ENCODE measurements at places on chromosomes 5 and 9. TPM values are rescaled to one million over a fixed set of nuclear protein-coding genes. Genes with fewer than 3 reads are reported as not detected.

- no peak for DNase-seq
These were observed 151.8 kb downstream of the HSPA4 start for GRCh38 chr5:133203317-133204305.

CCL27 gene
- total RNA-seq, result not detected

PCAT7 gene
- 1.3 TPM for total RNA-seq

DNA sequence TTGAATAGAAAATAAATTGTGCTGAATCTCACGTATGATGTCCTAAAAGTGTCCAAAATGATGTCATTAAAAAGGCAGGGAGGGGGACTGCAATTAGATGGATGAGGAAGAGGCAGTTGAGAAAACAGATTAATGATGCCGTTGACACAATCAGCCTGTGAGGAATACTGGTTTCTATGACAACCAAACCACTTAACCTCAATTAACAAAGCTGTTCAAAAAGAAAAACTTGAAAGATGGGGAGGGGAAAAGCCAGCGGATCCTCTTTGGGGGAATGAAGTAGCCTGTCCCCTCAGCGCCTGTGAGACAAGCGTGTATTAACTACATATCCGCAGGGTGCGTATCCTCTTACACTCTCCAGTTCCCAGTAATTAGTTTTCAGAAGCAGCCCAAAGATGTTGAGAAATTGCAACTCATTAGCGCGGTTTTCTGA is 160.7 kb downstream of the TTC39B start:
- no peak for DNase-seq

DNA sequence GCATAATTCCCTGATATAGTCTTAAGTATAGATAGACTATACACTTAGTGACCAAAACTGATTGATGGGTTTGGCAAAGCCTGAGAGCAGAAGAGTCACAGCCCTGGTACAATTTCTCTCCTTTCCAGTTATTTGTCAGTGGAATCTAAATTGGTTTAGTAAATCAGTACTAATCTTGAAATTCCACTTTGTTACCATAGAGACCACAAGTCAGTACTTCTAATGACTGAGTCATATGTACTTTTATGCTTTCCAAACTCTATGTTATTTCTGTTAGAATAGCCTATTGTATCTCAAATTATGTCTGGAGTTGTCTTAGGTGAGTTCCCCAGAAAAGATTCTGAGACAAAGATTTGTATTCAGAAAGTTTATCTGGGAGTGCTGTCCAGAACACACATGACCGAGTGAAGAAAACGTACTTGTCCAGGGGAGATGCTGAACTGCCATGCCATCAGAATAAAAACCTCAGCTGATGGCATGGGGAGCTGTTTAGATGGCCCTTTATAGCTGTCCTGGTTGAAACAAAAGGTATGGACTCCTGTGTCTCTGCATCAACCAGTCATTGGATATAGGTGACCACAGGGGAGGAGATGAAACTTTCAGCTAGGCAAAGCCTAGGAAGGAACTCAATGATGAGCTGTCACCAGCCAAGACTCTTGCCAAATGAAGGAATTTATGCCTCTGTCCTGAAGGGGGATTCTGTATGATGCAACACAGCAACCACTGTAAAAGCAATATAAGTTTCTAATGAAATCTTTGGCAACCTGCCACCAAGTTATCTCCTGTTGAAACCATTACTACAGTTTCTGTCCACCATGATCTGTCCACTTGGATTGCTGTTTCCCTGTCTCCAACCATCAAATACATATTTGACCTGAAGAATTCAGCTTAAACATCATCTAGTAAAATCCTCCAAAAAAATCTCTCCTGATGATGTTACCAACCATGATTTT is 18.0 kb upstream of the SMC2 start:
- DNase-seq, result no peak
